Activated T-helper 1 cell treated with anti-CD3 and anti-CD28 coated beads, Interleukin-12 subunit alpha, Interleukin-12 subunit beta, Interleukin-2, Interleukin-4 antibody, amounts not matched to agents 30 ng/mL and 10 ng/mL and 1 ng/mL, durations not matched to agents 14 hours and 24 hours and 36 hours (primary cell): ENCODE measurements at places on chromosomes 1 and 21.
A peak's percentile ranks its signal among the peaks of the same experiment; 100 is the strongest.

DNA sequence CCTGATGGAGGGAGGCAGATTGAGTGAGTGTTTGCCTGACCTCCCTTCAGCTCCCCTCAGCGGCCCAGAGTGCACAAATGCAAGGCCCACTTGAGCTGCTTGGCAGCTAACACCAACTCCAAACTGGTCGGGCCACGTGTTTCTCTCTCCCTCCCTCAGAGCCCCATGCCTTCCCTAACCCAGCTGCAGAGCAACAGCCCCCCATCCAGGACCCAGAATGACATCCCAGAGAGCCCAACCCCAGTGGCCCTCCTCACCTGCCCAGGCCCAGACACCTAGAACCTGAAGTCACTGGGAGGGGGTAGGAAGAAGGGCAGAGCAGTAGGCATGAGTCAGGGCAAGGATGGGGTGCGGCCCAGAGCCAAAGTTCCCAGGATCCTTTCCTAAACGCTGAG lies 789 bp upstream of the S100A14 start:
- DNase-seq, result no peak
- H3K4me1 ChIP-seq, result peaks cover 8% of the 10 kb centered on the region
- H3K36me3 ChIP-seq, result no peaks in the 10 kb centered on the region
- H3K27me3 ChIP-seq, result no peaks in the 10 kb centered on the region
- H3K4me3 ChIP-seq, result no peak overlapping the region

DNA sequence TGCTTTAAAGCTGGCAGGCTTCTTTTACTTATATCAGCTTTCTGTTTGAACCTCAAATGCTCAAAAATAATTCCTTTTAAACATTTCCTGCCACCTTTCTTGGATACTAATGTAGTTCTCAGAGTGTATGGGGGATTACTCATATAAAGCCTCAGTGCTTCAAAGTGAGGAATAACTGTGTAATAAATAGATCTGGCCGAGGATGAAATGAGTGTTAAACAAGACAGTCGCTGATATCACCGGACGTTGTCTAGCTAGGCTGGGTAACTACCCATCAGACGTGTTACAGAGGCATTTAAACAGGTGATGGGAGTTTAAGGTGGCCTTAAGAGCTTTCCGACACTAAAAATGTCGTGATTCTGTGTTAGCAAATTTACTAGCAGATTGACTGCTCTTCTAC lies 53.1 kb downstream of the VANGL2 start:
- peaks cover 8% of the 10 kb centered on the region for H3K36me3 ChIP-seq
- DNase-seq, result no peak
- H3K27ac ChIP-seq, result peak overlapping the region; percentile 87
- H3K4me3 ChIP-seq, result peak overlapping the region; percentile 21

- no peaks in the 10 kb centered on the region for H3K36me3 ChIP-seq
- peak; percentile 1 for DNase-seq
- peaks cover 1% of the 10 kb centered on the region for H3K27me3 ChIP-seq
- H3K4me3 ChIP-seq, result peak overlapping the region; percentile 20
- peaks cover 35% of the 10 kb centered on the region for H3K4me1 ChIP-seq
Measured at GRCh38 chr1:76494807-76495206, 372.5 kb upstream of the ST6GALNAC5 start.

DNA sequence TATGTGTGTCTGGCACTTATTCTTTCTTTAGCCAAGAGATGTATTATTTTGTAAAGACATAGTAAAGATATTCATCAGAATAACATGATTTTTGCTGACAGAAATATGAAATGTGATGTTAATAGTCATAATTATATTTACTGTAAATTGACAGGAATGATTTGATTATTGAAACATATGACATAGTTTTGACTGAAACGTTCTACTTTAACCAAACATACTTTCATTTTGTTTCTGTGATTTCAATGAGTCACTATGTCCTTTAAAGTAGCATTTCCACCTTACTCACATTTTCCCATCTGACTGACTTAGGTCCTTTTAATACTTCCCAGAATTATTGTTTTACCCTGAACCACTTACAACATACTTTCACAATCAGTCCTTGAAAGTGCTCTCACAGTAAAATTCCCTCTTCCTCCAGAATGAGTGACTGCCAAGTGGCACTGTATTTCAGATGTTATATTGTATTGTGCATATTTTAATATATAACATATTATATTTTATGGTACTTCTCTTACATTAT lies 437.9 kb downstream of the NCAM2 start:
- H3K4me1 ChIP-seq, result no peaks in the 10 kb centered on the region
- H3K4me3 ChIP-seq, result no peak overlapping the region
- H3K36me3 ChIP-seq, result no peaks in the 10 kb centered on the region
- H3K27me3 ChIP-seq, result no peaks in the 10 kb centered on the region

DNA sequence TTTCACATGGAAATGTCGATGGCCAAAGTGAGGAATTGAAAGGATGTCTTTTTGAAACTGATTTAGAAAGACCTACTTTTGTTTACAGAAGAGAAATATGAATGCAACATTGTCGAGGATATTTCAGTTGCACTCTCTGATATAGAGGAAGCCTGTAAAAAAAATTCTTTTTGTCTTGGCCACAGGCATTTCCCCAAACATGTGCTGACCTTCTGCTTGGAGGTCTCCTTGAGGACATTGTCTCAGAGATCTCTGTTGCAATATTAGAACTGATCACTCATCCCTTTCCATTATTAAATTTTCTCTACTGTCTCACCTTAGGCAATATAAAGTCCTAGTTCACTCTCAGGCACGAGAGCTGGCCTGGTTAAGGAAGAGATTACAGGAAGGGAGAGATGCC lies 16.0 kb downstream of the S100A11 start:
- peaks cover 17% of the 10 kb centered on the region for H3K27me3 ChIP-seq
- H3K4me1 ChIP-seq, result no peaks in the 10 kb centered on the region
- no peak for DNase-seq
- H3K4me3 ChIP-seq, result no peak overlapping the region
- H3K27ac ChIP-seq, result no peak overlapping the region

- H3K4me3 ChIP-seq, result no peak overlapping the region
- H3K36me3 ChIP-seq, result no peaks in the 10 kb centered on the region
- H3K27ac ChIP-seq, result no peak overlapping the region
- no peak for DNase-seq
- no peaks in the 10 kb centered on the region for H3K4me1 ChIP-seq
Measured at GRCh38 chr1:33848205-33848937, 15.5 kb upstream of the HMGB4 start.

- no peaks in the 10 kb centered on the region for H3K36me3 ChIP-seq
- no peaks in the 10 kb centered on the region for H3K4me1 ChIP-seq
- H3K27ac ChIP-seq, result no peak overlapping the region
- peaks cover 2% of the 10 kb centered on the region for H3K27me3 ChIP-seq
- DNase-seq, result no peak
- H3K4me3 ChIP-seq, result no peak overlapping the region
Measured at GRCh38 chr1:241688940-241689368, 36.9 kb downstream of the WDR64 start.

DNA sequence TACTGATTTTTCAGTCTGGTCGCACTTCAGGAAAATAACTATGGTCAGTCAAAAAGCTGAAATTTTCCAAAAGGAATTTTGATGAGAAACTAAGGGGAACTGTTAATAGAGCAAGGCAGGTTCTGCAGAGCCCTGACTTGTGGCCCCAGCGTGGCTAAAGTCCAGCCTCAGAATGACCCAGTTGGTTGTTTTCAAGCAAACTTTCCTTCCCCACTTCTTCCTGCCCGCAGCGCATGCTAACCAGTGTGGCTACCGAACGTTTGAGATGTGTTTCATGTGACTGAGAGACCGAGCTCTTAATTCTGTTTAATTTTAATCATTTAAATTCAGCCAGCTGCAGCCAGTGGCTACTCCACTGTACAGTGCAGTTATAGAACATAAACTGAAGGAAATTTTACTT lies 6.2 kb upstream of the IL10RB start:
- peaks cover 47% of the 10 kb centered on the region for H3K4me1 ChIP-seq
- no peak for DNase-seq
- H3K27me3 ChIP-seq, result no peaks in the 10 kb centered on the region
- H3K36me3 ChIP-seq, result peaks cover 54% of the 10 kb centered on the region

DNA sequence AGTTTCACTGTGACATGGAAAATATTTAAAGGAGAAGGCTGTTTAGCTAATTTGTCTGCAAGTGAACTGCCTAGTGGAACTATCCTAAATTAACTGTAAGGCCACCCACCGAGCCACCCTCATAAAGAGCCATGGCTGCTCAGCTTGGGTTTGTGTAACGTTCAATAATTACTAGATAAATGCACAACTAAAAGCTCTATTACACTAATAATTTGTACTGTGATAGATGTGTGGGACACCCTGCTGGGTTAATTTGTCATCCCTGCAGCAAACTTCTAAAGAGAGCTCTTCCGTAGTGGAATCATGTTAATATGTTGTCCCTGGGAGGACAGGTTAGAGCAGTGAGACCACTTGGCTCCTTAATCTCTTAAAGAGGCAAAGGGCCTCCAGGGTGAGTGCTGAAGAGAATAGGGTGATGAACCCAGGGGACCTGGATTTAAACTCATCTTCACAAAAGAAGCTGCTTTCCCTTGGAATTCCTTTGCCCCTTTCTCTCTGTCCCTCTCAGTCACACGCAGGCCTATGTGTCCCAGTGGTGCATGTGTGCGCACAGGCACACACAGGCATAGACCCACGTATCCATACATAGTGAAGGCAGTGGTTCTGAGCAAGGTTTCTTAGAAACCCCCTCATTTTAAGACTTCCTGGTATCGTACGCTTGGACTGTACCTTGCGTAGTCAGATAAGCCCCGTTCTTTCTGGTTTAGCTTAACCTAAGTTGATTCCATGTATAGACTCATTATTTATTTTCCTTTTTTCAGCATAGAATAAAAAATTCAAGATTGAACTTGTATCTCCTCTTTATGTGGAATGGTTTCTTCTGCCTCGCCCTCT lies 310.3 kb downstream of the NFIA start:
- no peaks in the 10 kb centered on the region for H3K4me1 ChIP-seq
- no peaks in the 10 kb centered on the region for H3K36me3 ChIP-seq
- no peak overlapping the region for H3K27ac ChIP-seq
- H3K27me3 ChIP-seq, result no peaks in the 10 kb centered on the region

- H3K36me3 ChIP-seq, result no peaks in the 10 kb centered on the region
- H3K27me3 ChIP-seq, result peaks cover 4% of the 10 kb centered on the region
- DNase-seq, result no peak
- H3K4me3 ChIP-seq, result no peak overlapping the region
- H3K4me1 ChIP-seq, result no peaks in the 10 kb centered on the region
Measured at GRCh38 chr1:54836594-54836993, 35.5 kb upstream of the TTC22 start.

DNA sequence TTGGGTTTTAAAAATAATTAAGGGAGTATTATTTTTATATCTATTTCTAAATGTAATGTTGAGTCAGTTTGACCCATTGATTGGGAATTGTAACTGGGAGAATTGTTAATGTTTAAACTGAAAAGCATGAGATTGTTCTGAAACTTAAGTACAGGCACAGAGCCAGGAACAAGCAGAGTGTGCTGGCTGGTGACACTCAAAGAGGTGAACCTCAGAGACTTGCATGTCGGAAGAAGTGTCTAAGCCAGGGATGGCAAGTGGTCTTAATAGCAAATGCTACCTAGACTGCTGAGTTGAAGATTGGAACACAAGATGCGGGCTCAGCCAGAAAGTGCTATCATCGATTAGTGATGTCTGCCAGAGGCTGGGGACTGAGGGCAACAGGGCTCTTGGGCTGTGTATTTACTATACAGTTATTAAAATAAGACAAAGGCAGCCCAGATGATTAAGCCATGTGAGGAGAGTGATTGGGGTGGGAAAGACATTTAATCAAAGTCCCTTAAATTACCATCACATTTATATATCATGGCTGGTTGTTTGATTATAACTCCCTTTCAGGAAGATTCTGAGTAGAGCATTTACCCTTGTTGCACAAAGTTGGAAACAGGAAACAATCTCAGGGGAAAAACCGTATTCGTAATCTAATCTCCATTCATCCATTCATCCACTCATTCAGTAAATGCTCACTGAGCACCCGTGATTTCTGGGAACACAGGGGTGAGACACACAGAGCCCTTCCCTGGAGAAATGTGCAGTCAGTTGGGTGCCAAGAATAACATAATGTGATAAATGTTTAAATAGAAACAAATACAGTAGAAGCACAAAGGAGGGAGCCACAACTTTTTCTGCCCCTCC lies 42.8 kb downstream of the C8A start:
- H3K4me3 ChIP-seq, result no peak overlapping the region
- H3K36me3 ChIP-seq, result no peaks in the 10 kb centered on the region
- H3K27ac ChIP-seq, result no peak overlapping the region
- H3K27me3 ChIP-seq, result no peaks in the 10 kb centered on the region
- no peaks in the 10 kb centered on the region for H3K4me1 ChIP-seq
- DNase-seq, result no peak

GRCh38 chr1:110260194-110260593 lies 50.1 kb downstream of the KCNC4 start:
- H3K27ac ChIP-seq, result no peak overlapping the region
- peaks cover 13% of the 10 kb centered on the region for H3K4me1 ChIP-seq
- no peaks in the 10 kb centered on the region for H3K27me3 ChIP-seq

GRCh38 chr1:90133133-90133532 lies 138.2 kb downstream of the ZNF326 start:
- H3K27ac ChIP-seq, result no peak overlapping the region
- no peak overlapping the region for H3K4me3 ChIP-seq
- DNase-seq, result no peak
- peaks cover 5% of the 10 kb centered on the region for H3K27me3 ChIP-seq
- no peaks in the 10 kb centered on the region for H3K4me1 ChIP-seq

- H3K27ac ChIP-seq, result no peak overlapping the region
- no peaks in the 10 kb centered on the region for H3K36me3 ChIP-seq
- peaks cover 32% of the 10 kb centered on the region for H3K27me3 ChIP-seq
- H3K4me3 ChIP-seq, result no peak overlapping the region
Measured at GRCh38 chr1:211549092-211549711, 29.8 kb downstream of the SLC30A1 start.

DNA sequence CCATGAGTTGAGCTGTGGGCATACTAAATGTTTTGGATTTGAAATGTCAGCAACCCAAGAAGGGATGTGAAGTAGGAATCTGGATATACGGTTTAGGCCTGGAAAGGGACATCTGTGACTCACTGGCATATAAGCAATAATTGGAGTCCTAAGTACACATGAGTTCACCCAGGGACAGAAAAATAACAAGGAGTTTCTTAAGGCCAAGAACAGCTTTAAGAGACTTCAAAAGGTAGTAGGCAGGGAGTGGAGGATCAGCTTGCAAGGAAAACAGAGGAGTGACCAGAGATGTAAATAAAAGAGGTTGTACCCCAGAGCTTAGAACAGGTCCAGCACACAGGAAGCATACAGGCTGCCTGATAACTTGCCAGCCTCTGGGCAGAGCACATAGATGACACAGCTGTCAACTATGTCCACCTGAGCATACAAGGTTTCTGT lies 28.1 kb downstream of the TMEM50B start:
- DNase-seq, result no peak
- no peaks in the 10 kb centered on the region for H3K4me1 ChIP-seq
- H3K27me3 ChIP-seq, result no peaks in the 10 kb centered on the region
